ENCODE measurements at places on chromosomes 7 and 10.

DNA sequence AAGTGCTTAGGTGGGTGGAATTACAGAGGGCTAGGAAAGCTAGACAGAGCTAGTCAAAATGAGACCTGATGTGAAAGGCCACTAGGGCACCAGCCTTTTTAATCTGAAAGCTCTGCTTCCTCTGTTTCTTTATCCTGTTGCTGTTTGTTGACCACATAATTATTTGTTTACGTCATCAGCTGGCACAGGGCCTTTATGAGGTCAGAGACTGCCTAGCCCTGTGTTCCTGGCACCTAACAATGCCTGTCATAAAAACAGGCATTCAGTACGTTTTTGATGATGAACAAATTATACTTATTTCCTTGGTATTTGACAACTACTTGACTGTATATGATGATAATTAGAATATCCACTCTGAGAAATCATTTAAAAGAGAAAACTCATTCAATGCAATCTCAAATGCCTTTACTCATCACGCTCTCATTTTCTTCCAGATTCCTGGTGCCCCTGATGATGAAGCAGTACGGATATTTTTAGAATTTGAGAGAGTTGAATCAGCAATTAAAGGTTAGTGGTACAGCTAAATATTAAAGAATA, 26.0 kb downstream of the RBM17 start:
- no peak for DNase-seq

DNA sequence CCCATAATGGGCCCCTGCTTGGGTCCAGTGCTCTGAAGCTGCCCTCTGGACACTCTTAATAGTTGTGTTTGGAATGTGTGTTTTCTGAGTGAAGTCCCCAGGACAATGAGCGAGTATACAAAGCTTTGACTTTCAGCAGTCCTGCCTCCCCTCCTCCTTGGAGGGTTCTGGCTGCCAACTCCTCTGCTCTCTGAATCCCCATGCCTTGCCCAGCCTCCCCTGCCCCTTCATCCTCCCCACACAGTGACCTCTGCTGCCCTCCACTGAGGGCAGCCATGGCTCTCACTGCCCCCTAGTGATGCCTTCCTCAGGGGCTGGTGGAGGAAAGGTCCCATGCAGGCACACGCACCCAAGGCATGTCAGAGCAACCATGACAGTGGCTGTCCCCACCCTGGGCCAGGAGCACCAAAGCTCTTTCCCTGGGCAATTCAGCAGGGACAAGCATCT, 40.9 kb downstream of the FRMPD2 start:
- DNase-seq = no peak

GRCh38 chr7:38681882-38682281, 50.7 kb upstream of the AMPH start:
- no peak for DNase-seq

- DNase-seq = no peak
Observed at GRCh38 chr7:88117325-88117724, 102.5 kb downstream of the SRI start.

GRCh38 chr7:18294411-18294810, 201.1 kb upstream of the HDAC9 start:
- DNase-seq = no peak

DNA sequence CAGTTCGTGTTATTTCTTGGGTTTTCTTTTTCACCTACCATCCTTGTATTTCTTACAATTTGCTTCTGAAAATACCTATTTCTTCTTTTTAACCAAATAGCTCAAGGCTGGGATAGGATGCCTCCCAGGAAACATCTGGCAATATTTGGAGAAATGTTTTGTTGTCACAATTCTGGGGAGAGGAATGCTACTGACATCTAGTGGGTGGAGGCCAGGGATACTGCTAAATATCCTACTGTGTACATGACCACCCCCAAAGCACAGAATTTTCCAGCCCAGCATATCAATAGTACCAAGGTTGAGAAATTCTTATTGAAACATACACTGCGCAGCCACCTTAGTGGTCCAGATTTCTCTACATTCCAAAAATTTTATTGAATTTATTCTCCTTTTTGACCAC, 55.5 kb downstream of the CNTNAP2 start:
- DNase-seq = no peak

- no peak for DNase-seq
Observed at GRCh38 chr7:100686201-100686821, 7.7 kb downstream of the GIGYF1 start.

DNA sequence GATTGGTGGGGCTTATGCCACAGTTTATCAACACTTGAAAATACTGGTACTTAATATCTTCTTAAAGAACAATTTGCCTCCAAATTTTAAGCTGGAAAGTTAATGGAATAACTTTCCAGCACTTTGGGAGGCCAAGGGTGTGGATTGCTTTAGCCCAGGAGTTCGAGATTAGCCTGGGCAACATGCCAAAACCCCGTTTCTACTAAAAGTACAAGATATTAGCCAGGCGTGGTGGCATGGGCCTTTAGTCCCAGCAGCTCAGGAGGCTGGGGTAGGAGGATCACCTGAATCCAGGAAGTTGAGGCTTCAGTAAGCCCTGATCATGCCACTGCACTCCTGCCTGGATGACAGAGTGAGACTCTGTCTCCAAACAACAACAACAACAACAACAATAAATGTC, 56.0 kb downstream of the PRF1 start:
- no peak for DNase-seq

- no peak for DNase-seq
Observed at GRCh38 chr7:24503506-24503905, 69.7 kb upstream of the PALS2 start.

DNA sequence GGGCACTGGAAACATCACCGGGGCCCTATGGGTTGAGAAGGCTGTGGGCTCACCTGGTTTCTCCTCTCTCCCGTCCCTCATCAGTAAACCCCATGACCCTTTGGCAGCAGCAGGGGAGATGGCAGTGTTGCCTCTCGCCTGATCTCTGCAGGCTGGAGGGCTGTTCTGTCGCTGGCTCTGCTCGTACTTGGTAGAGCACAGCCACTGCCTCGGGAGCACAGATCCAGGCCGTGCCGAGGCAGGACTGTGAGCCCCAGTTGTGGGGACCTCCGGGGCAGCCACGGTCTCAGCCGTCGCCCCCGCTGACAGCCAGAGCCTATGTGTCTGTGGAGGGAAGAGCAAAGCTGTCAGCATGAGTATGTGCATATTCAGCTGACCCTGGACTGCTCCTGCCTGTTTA, 94.9 kb downstream of the PTPRE start:
- DNase-seq = no peak

- no peak for DNase-seq
Observed at GRCh38 chr10:28883741-28884423, 206.6 kb downstream of the BAMBI start.

- DNase-seq = no peak
Observed at GRCh38 chr7:81366546-81366945, 403.3 kb downstream of the HGF start.

- DNase-seq = no peak
Observed at GRCh38 chr7:35584990-35585389, 109.9 kb downstream of the HERPUD2 start.

- DNase-seq = no peak
Observed at GRCh38 chr7:134916171-134916883, 70.0 kb upstream of the AGBL3 start.

GRCh38 chr7:156143683-156144082, 331.4 kb upstream of the SHH start:
- no peak for DNase-seq

DNA sequence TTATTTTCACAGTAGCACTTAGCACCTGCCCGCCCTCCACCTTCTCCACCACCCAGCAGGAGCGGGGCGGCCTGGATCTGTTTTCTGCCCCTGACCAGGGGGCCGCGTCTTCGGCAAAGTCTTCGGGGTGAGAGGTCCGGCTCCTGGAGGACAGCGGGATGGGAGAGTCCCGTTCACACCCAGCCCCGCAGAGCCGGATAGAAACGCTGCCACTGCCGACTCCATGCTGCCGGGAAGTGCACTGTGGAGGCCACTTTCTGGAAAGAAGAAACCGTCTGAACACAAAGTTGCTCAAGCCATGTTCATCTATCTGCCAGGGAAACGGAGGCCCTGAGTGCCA, 14.5 kb upstream of the ZNF273 start:
- no peak for DNase-seq

DNA sequence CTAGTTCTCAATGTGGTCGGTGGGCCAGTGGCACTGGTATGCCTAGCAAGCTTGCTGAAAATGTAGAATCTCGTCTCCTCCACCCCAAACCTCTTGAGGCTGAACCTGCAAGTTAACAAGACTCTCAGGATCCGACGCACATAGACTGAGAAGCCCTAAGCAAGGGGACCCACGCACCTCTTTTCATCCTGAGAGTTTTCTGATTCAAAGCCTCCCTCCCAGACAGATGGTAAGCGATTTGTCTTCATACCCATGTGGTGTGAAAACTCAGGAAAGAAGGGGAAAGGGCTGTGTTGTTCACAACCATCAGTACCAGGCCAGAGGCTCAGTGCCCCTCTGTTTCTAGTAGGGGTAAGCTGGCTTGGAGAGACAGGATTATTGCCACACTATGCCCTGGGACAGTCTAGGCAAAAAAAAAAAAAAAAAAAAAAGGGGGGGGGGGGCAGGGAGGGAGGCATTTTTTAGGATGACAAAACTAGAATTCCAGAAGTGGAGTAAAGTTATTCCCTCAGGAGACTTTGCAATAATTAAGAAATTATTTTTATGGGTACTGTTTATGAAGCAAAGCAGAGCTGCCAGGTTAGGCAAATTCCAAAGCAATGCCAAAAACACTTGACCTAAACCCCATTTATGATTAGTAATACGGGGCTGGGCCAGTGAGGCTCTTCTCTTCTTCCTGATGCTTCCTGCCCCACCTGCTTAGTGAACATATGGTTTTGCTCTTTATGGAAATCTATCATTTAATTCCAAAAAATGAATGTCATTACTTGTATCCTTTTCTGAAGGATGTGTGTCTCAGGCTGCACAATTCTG, 117.6 kb upstream of the PDLIM1 start:
- DNase-seq = no peak

GRCh38 chr10:59387951-59388670, 25.8 kb upstream of the FAM13C start:
- no peak for DNase-seq

DNA sequence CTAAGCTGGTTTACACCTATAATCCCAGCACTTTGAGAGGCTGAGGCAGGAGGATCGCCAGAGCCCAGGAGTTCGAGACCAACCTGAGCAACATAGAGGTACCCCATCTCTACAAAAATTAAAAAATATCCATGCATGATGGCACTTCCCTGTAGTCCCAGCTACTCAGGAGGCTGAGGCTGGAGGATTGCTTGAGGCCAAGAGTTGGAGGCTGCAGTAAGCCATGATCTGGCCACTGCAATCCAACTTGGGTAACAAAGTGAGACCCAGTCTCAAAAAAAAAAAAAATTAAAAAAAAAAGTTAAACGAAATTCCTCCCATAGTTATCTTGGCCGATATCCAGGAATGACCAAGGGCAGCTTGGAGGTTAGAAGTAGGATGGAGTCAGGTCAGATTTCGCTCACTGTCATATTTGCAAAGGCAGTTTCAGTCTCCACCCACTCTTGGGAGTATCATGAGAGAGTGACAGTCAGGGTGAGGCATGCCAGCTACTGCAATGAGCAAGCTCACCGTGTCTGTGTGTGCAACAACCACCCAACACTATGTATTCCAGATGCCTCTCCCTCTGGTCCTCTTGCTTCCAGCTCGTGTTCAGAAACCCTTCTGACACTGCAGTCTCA, 6.0 kb upstream of the ZDHHC4 start:
- DNase-seq = no peak

- DNase-seq = no peak
Observed at GRCh38 chr7:133504825-133505224, 251.9 kb downstream of the EXOC4 start.

DNA sequence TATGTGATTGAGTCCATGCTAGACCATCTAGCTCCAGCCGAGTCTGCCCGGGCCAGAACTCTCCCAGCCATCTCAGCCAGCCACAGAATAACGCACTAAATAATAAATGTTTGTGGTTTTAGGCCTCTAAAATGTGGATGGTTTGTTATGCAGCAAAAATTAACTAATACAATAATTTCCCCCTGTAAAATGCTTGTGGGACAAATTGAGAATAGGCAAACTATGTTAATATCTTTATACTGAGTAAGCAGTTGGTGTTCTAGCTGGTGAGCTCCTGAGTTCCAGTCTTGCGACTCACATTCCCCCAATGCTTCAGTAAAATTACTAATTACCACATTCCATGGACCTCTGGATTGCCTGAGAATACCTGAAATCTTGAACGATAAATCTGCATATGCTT, 316.8 kb upstream of the NFE2L3 start:
- DNase-seq = no peak

GRCh38 chr10:52500476-52500875, 186.4 kb downstream of the DKK1 start:
- DNase-seq = no peak

DNA sequence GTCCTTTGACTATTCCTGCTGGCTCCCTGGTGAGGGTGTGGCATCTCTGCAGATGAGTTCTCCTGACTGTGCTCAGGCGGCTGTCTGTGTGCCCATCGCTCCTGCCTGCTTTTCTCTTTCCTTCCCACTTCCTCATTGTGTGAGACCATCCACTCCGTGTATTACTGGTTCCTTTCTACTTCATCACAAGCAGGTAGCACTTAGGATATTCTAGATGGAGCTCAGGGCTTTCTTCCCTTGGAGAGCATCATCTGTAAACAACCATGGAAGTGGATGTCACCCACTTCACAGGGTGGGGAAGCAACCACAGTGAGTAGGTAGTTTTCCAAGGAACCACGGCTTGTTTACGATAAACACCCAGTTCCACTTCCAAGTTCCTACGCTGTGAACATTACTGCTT, 15.7 kb downstream of the DNAJB6 start:
- DNase-seq = no peak

- DNase-seq = no peak
Observed at GRCh38 chr10:95536894-95537541, 24.2 kb downstream of the SORBS1 start.

- no peak for DNase-seq
Observed at GRCh38 chr7:55170335-55171069, 151.7 kb downstream of the EGFR start.

DNA sequence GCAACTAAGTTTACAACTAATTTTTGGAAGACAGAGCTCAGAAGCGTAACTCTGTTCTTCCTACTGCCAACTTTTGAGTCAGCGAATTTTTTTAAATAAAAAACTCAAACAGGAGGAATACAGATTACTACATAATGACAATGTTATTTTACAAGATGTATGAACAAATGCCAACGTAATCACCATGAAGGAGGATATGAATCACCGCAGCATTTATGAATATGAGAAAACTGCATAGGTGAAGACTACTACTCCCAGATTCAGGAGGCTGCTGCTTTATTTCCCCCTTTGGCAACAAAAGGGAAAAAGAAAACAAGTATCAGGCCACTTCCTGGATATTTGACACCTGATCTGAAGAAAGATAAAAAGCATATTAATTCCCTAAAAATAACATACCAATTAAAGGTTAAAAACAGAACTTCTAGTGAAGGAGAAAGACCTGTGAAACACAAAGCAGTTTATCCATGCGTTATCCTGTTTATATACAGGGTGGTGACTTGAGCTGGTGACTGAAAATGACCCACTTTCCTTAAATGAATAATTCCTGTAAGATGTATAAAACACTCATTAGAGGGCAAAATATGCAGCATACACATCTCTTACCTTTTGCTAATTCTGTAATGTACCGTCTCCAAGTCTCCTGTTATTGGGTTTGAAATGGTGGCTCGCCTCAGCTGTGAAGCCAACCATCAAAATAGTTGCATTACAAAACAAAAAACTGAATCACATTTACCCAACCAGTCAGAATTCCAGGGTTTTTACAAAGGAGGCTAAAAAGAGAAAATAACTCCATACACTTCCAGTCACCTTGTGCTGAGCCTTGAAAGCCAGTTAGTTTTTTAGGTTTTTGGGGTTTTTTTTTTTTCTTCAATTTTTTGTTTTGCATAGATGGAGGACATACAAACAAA, 52.0 kb downstream of the P4HA1 start:
- DNase-seq = no peak
